ENCODE measurements at places on chromosomes 12 and 14.

GRCh38 chr14:90572441-90573150, 175.8 kb downstream of the CALM1 start:
- DNase-seq = no peak

GRCh38 chr14:71362920-71363584, 455.8 kb downstream of the PCNX1 start:
- no peak for DNase-seq

DNA sequence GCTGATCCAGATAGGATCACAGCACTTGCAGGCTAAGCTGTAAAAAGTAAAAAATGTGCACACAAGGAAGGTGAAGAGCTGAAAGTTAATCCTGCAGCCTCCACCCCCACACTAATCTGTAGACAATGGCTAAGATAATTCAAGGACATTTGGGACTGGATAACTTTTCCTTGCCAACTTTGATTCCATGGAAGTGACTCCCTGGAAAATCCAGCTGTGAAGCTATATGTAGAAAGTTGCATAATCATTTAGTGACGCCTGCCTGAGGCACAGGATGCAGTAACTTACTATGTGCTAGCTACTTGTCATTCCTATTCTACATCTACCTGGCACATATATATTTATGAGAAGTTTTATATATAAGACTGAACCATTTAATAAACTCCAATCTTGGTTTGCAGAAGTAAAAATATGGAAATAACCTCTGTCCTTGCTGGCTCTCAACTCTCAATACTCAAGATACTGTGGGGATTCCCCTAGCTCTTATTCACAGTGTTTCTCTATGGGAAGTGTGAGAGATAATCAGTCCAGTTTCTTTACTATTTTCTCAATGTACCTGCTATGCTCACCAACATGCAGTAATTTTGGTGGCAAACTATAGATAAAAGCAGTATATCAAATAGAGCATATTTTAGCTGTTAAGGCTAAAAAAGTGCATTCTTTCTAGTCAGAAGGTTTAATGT, 14.8 kb downstream of the LDHB start:
- DNase-seq = no peak

- DNase-seq = no peak
These were observed 48.1 kb downstream of the TPCN1 start for GRCh38 chr12:113269257-113269943.

DNA sequence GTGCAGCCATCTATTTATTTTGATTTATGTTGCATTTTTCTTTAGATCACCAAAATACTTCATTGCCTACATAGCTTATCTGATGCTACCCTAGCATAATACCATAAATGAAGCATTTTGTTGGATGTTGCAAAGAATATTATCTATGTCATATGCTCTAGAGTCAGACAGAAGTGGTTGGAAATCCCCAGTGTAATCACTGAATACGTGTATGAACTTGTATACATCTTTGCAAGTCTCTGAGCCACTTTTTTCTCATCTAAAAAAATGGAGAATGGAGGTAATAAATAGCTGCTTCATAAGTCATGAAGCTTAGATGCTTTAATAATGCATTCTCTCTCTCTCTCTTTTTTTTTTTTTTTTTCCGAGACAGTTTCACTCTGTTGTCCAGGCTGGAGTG, 18.5 kb downstream of the EVL start:
- no peak for DNase-seq

GRCh38 chr12:83954071-83954789, 958.4 kb downstream of the SLC6A15 start:
- no peak for DNase-seq

DNA sequence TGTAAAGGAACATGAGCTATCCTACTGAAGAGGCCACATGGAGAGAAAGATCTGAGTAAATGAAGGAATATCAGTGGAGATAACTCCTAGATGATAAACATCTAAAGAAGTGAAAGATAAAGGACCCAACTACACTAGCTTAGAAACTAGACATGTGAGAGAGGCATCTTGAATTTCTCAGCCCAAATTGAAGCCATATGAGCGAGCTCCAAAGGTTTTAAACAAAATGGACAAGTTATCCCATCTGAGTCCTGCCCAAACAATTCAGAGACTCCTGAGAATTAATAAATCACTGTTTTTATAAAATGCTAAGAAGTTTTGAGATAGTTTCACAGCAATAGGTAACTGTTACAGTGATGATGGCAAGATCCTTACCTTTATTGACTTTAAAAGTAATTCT, 438.9 kb downstream of the NAV3 start:
- DNase-seq = no peak

DNA sequence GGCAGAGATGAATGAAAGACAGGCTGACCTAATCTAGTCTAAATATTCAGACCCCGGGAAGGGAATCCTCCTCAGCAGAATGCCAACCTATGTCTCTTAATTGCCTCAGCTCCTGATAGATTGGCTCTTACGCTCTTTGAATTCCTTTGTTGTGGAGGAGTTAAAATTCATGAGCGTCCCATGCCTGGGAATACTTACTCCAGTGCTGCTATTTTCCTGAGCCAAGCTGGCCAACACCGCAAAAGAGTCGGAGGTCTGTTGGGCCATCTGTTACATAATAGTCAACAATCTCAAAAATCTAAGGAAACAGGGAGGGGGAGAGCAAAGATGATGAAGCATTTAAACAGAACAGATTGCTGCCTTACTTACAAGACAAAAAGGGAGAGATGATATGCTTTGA, 182.8 kb downstream of the ASCL1 start:
- DNase-seq = no peak

GRCh38 chr12:119412811-119413794, 78.6 kb downstream of the CCDC60 start:
- DNase-seq = peak; percentile 20

DNA sequence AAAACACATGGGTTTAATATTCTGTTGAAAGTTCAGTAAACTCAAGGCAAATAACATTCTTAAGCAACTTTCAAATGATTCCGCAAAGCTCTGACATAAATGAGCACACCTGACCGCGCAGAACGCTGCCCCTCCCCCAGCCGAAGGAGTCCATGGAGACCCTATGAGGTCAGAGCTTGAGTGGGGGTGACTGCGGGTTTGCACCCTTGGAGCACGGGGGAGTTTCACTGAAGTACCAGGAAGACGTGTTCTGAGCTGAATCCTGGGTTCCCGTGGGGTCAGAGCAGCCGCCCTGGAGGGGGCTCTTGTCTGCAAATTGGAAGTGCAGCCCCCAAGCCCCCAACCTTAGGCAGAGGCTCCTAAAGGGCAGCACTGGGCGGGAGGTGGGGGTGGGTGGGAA, 324.1 kb upstream of the SFSWAP start:
- no peak for DNase-seq

GRCh38 chr12:45273717-45274271, 57.9 kb downstream of the ANO6 start:
- no peak for DNase-seq

GRCh38 chr12:57309420-57309819, 58.4 kb upstream of the STAC3 start:
- DNase-seq = no peak

DNA sequence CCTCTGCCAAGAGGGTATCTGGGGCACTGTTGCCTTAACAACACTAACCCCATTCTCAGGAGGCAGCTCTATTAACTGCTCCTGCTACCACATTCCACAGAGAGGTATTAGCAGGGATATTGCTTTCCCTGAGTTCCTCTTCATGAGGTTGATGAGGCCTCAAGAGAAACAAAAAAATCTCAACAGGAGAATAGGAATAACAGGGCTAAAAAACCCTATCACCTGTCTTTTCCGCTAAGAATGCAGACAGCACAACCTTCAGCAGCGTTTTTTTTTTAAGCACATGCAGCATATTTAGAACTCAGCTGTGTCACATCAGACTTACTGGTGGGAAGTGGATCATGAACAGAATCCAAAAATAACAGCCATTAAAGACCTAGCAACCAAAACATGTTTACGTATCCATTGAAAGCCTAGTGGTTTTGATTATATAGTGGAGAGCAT, 29.2 kb downstream of the ATF7 start:
- DNase-seq = no peak

GRCh38 chr14:80933282-80933681, 8.3 kb downstream of the CEP128 start:
- no peak for DNase-seq

GRCh38 chr14:24068711-24069410, 2.5 kb upstream of the CPNE6 start:
- no peak for DNase-seq

DNA sequence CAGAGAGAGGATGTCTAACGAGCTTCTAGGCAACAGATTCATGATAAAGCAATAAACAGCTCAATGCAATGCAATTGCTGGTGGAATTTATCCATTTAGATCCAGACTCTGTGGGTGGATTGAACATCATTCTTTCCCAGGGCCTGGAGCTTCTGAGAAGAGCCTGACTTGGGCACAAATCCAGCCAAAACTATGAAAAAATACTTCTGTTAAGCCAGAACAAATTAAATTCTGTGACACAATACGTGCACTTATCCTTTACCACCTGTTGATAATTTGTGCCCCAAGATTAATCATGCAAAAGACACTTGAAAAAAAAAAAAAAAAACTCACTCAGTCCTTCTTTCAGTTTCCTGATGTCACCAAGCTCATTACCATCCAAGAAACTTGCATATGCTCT, 446.0 kb upstream of the DCN start:
- no peak for DNase-seq

DNA sequence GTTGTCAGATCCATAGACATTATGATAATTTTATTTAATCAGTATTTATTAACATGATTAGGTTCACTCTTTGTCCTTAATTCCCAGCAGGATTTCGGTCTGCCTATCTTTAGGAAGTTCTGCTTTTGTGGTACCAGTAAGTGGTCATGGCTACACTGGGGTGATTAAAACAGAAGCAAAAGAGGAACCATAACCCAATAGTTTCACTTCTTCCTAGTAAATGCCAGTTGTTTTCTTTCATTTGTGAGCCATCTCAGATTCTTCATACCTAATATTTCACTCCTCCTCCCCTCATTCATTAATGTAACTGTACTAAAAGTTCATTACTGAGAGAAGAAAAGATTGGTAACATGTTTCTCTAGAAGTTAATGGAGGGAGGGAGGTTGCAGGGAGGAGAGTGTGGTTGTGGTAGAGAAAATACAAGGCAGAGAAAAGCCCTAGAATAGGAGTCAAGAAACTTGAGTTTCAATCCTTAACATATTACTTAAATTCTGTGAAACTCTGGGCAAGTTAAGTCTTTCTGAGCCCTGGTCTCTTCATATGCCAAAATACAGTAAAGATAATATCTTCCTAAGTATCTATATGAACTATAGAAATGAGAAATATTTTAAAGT, 101.2 kb downstream of the PEBP1 start:
- DNase-seq = peak; percentile 22

DNA sequence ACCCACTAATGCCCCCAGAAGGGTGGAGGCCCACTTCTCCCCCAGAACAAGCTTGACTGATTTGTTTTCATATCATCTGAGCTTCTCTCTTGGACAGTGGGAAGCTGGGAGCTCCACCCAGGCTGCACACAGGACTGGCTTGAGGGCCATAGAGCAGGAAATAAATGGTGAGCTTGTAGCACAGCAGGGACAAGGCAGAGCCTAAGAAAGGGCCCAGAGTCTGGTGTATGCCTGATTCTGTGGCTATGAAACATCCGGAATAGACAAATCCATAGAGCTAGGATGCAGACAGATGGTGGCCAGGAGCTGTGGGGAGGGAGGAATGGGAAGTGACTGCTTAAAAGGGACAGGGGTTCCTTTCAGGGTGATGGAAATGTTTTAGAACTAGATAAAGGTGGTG, 79.0 kb downstream of the ARL6IP4 start:
- no peak for DNase-seq

GRCh38 chr14:24139272-24139934, 2.0 kb downstream of the EMC9 start:
- DNase-seq = no peak

DNA sequence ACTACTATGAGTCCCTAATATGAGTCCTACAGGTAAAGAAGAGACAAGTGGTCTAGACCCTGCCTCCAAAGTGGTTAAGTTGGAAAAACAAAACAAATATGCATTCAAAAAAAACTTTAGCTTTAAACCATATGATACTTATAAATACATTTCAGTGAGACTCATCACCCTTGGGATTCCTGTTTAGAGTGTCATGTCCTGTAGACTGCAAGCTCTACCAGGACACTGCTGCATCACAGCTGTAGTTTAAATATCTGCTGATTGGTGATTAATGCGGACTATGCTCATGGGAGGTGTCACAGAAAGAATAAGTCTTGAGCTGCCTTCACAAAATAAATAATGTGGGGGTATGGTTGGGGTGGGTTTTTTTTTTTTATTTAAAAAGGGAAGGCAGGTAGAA, 8.8 kb upstream of the LGR5 start:
- DNase-seq = no peak

DNA sequence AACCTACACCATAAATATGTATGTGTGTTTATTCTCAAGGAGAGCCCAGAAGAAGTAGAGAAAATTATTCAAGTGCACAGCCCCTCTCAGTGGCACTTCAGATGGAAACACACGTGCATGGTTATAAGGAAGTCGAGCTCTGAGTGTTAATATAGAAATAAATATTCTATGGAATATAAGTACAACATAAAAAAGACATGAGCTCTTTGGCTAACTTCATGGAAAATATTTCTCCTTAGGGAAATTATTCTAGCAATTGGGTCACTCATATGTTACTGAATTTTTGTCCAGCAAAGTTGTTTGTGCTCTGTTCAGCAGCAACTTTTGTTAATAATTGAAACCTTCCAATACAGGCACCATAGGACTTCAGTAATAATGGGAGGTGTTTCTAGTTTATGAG, 939.0 kb downstream of the LRFN5 start:
- DNase-seq = no peak

GRCh38 chr12:49008943-49009342, 9.6 kb downstream of the PRKAG1 start:
- no peak for DNase-seq

DNA sequence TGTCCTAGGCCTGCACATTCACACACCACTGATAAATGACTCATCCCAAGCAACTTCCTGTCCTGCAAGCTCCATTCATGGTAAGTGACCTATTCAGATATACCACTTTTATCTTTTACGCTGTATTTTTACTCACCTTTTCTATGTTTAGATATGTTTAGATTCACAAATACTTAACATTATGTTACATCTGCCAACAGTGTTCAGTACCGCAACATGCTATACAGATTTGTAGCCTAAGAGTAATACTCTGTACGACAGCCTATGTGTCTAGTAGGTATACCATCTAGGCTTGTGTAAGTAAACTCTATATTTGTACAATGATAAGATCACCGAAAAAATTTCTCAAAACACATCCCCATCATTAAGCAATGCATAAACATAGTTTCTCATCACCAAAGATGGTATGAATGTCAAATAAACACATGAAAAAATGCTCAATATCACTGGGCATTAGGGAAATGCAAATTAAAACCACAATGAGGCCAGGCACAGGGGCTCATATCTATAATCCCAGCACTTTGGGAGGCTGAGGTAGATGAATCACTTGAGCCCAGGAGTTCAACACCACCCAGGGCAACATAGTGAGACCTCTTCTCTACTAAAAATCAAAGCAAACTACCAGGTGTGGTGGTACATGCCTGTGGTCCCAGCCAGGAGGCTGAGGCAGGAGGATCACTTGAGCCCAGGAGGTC, 20.7 kb downstream of the ATXN2 start:
- DNase-seq = no peak

- DNase-seq = no peak
These were observed 53.8 kb downstream of the SDR9C7 start for GRCh38 chr12:56880125-56880992.

GRCh38 chr12:38431921-38432320, 115.3 kb downstream of the ALG10B start:
- DNase-seq = no peak

Data from GM18507 (cell line).